IPS DF 6.9 (cell line): ENCODE measurements at places on chromosomes 16 and 17.

GRCh38 chr17:14596224-14596623 lies 295.3 kb downstream of the HS3ST3B1 start:
- DNase-seq, result no peak
- H3K27ac ChIP-seq, result no peak overlapping the region
- no peak overlapping the region for H3K4me3 ChIP-seq
- H3K4me1 ChIP-seq, result no peaks in the 10 kb centered on the region
- H3K36me3 ChIP-seq, result no peaks in the 10 kb centered on the region

DNA sequence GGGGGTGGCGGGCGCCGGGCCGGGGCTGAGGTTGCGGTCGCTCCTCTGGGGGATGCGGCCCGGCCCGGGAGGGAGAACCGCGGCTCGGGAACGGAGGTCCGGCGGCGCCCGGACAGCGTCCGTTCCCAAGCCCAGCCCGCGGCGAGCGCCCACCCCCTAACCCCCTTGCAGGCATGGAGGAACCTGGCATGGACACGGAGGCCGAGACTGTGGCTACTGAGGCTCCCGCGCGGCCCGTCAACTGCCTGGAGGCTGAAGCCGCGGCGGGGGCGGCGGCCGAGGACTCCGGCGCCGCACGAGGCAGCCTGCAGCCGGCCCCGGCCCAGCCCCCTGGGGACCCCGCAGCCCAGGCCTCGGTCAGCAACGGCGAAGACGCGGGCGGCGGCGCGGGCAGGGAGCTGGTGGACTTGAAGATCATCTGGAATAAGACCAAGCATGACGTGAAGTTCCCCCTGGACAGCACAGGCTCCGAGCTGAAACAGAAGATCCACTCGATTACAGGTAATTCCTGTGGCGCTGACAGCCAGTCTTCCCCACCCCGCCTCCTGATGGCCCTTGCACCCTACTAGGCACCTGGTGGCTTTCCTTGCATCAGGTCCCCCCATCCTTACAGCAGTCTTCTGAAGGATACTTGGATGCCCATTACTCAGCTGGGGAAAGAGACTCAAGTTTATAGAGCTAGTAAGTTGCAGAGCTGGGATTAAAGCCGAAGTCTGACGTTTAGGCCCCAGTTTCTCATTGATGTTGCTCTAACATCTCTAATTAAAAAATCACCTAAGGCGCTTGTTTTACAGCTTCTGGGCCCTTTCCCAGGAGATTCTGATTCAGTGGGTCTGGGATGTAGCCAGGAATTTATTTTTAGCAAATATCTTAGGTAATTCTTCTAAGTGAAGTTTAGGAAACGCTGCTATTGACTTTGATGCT lies 514 bp downstream of the UBFD1 start:
- H3K4me1 ChIP-seq, result no peaks in the 10 kb centered on the region
- no peak for DNase-seq
- H3K4me3 ChIP-seq, result peak overlapping the region; percentile 92

GRCh38 chr16:51431517-51432241 lies 280.6 kb upstream of the SALL1 start:
- no peak overlapping the region for H3K27ac ChIP-seq
- no peak for DNase-seq
- H3K27me3 ChIP-seq, result no peaks in the 10 kb centered on the region

GRCh38 chr17:48554412-48555257 lies 9.7 kb upstream of the HOXB2 start:
- peaks cover 94% of the 10 kb centered on the region for H3K27me3 ChIP-seq
- H3K36me3 ChIP-seq, result no peaks in the 10 kb centered on the region
- H3K4me3 ChIP-seq, result no peak overlapping the region

- DNase-seq, result no peak
- H3K27ac ChIP-seq, result no peak overlapping the region
- no peaks in the 10 kb centered on the region for H3K36me3 ChIP-seq
- H3K4me1 ChIP-seq, result 0 out of 2 replicates have a peak, but pooled peaks cover 5% of the 10 kb centered on the region
Measured at GRCh38 chr16:2519711-2520080, 475 bp upstream of the AMDHD2 start.

DNA sequence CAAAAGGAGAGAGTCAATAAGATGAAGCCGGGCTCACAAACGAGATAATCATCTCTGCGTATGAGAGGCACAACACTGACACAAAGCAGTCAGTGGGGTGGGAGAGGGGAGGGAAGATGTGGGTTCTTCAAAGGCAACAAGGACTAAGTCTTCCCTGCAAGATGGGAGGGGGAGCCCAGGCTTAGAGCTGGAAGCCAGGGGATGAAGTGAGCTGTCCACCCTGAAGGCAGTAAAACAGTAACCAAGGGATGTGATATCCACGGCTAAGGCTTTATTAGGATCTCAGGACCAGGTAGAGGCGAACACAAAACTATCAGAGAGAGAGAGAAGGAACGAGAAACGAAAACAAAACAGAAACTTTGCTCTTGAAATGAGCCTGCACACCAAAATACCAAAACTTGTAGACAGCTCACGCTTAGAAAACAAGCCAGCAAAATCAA lies 115.9 kb downstream of the DYNLRB2 start:
- no peaks in the 10 kb centered on the region for H3K36me3 ChIP-seq
- no peaks in the 10 kb centered on the region for H3K27me3 ChIP-seq
- DNase-seq, result no peak
- H3K4me1 ChIP-seq, result no peaks in the 10 kb centered on the region

DNA sequence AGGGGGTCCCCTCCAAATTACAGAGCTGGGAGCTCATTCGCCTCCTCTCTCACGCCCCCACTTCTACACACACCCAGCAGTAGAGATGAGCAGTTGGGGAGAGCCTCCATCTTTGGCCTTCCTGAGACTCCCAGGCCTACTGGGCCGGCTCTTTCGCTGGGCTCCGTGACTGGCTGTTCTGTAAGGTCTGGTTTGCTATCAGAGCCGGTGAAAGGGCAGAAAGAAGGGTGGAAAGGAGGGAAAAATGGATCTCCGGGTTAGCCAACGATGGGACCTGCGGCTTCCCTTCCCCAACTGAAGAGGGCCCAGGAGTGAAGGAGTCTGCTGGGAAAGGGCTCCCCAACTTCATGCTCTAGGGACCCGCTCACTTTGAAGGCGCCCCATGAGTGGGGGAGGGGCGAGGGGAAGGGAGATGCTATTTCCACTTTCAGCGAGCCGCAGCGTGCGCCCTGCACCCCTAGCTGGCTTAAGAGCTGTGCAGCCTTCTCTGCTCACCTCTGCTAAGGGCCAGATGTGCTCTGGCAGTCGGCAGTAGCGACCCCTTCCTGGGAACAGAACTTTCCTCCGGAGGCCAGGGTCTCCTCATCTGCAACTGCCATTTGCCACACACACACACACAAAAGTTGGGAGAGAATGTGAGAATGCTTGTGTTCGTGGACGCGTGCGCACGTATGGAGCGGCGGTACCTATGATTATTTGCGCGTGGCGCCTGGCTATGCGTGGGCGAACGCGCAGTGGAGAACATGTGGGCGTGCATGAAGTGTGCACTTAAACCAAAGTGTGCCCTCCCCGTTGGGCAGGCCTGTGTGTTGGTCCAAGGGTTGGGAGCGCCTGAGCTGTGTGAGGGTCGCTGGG lies 2.9 kb upstream of the FOXF1 start:
- H3K36me3 ChIP-seq, result no peaks in the 10 kb centered on the region
- H3K4me3 ChIP-seq, result no peak overlapping the region
- no peak for DNase-seq
- peaks cover 91% of the 10 kb centered on the region for H3K27me3 ChIP-seq
- H3K4me1 ChIP-seq, result peaks cover 10% of the 10 kb centered on the region
- H3K27ac ChIP-seq, result no peak overlapping the region

DNA sequence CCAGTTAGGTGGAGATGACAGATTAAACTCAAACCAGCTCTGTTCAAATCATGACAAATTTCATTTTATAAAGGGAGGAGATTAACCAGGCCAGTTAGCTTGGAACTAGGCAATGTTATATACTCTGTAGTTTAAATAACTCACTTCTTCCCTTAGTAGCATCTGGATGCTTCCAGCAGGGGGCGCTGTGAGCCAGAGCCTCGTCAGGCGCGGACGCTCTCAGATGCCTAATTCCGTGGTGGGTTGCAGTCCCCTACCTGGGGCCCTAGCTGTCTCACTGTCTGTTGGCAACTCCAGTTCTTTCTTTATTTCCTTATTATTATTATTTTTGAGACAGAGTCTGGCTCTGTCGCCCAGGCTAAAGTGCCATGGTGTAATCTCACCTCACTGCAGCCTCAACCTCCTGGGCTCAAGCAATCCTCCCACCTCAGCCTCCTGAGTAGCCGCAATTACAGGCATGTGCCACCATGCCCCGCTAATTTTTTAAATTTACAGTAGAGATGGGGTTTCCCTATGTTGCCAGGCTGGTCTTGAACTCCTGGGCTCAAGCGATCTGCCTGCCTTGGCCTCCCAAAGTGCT lies 17.3 kb upstream of the WFDC1 start:
- H3K4me3 ChIP-seq, result no peak overlapping the region
- no peak for DNase-seq
- no peaks in the 10 kb centered on the region for H3K27me3 ChIP-seq
- H3K4me1 ChIP-seq, result peaks cover 4% of the 10 kb centered on the region
- no peaks in the 10 kb centered on the region for H3K36me3 ChIP-seq

- no peak overlapping the region for H3K4me3 ChIP-seq
- H3K27me3 ChIP-seq, result no peaks in the 10 kb centered on the region
- H3K27ac ChIP-seq, result no peak overlapping the region
- no peaks in the 10 kb centered on the region for H3K36me3 ChIP-seq
Measured at GRCh38 chr17:66620528-66620927, 214.4 kb upstream of the CACNG5 start.

GRCh38 chr17:45369421-45369820 lies 52.6 kb upstream of the MAP3K14 start:
- no peak overlapping the region for H3K4me3 ChIP-seq
- no peaks in the 10 kb centered on the region for H3K36me3 ChIP-seq
- DNase-seq, result no peak
- no peak overlapping the region for H3K27ac ChIP-seq
- H3K4me1 ChIP-seq, result peaks cover 17% of the 10 kb centered on the region
- no peaks in the 10 kb centered on the region for H3K27me3 ChIP-seq

- H3K27ac ChIP-seq, result no peak overlapping the region
- H3K4me3 ChIP-seq, result no peak overlapping the region
- H3K4me1 ChIP-seq, result peaks cover 2% of the 10 kb centered on the region; the same call in 1 of the 2 replicates
- H3K36me3 ChIP-seq, result no peaks in the 10 kb centered on the region
Measured at GRCh38 chr17:37706446-37706845, 38.4 kb downstream of the HNF1B start.

DNA sequence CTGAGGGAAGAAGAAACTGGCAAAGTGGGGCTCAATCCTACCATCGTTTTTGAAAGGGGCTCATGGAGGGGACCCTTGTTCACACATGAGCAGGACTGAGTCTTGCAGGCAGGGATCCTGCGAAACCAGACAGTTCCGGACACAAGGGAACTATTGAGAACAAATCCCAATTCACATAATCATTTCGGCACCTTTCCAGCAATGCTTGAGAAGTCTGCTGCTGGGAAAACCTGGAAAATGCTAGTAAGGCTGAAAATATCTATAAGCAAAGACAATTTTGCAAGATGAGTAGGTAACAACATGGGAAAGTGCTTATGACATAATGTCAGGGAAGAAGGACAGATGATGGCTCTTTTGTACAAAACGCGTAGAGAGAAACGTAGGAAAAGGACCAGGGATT lies 52.1 kb upstream of the BPTF start:
- no peaks in the 10 kb centered on the region for H3K4me1 ChIP-seq
- H3K4me3 ChIP-seq, result no peak overlapping the region
- H3K27me3 ChIP-seq, result no peaks in the 10 kb centered on the region
- no peaks in the 10 kb centered on the region for H3K36me3 ChIP-seq
- no peak overlapping the region for H3K27ac ChIP-seq

DNA sequence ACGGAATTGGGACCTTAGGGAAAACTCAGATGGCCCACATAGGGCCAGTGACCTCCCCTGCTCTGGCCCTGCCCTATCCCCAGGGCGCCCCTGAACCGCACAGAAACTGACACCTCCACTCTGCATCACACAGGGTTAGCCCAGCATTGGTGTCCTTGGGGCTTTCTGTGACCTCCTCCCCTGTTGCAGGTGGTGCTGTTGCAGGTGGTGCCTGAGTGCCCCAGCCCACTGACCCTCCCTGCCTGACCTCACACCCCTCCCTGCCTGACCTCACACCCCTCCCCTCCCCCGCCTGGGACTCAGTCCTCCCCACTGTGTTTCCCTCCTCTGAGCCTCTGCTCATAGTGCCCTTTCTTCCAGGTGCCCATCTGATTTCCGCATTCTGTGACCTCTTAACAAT lies 21.4 kb downstream of the TNFRSF13B start:
- no peaks in the 10 kb centered on the region for H3K27me3 ChIP-seq
- H3K27ac ChIP-seq, result no peak overlapping the region
- H3K4me3 ChIP-seq, result no peak overlapping the region

DNA sequence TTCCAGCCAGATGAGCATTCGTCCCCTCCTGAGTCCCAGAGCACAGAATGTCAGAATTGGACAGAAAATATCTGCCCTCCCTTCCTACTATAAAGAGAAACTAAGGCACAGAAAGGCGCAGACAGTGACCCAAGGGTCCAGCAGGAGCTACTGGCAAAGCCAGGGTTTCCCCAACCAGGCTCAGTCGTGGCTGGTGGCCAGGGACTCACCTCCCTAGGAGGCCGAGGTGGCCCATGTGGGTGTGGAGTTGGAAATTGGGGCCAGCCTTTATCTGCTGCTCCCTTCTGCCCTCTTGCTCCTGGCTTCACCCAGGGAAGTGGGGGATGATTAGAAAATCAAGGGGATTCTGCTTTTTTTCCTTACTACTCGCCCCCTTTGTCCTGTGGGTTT lies 1.1 kb downstream of the DRC7 start:
- no peak for DNase-seq
- H3K4me3 ChIP-seq, result no peak overlapping the region
- H3K27me3 ChIP-seq, result no peaks in the 10 kb centered on the region
- no peak overlapping the region for H3K27ac ChIP-seq
- H3K36me3 ChIP-seq, result no peaks in the 10 kb centered on the region
- H3K4me1 ChIP-seq, result peaks cover 1% of the 10 kb centered on the region; the same call in 1 of the 2 replicates

DNA sequence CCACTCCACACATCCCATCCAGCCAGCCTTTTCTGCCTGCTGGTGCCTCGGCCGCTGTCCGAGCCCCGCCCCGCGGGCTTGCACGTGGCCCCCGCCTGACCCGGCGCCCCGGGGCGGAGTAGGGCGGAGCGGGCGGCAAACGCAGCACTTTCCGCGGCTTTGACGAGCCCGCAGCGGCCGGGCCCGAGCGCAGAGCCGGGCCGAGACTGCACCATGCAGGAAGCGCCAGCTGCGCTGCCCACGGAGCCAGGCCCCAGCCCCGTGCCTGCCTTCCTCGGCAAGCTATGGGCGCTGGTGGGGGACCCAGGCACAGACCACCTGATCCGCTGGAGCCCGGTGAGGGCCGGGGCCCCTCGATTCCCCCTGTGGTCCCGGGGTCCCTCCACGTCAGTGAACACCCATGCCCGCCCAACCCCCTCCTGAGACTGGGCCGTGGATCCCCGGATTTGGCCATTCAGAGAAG lies at the start of gene HSF4:
TSS of gene HSF4 (plus strand) at position 147 of the 463 bp plus-strand sequence. CDS start at position 214, 67 bp downstream.
- H3K27me3 ChIP-seq, result peaks cover 90% of the 10 kb centered on the region
- H3K4me3 ChIP-seq, result peak within 1 kb of the TSS; percentile 21; the same call in 1 of the 2 replicates
